Gastroesophageal sphincter (tissue), 4 donors: ENCODE measurements at places on chromosomes 5 and 9.

DNA sequence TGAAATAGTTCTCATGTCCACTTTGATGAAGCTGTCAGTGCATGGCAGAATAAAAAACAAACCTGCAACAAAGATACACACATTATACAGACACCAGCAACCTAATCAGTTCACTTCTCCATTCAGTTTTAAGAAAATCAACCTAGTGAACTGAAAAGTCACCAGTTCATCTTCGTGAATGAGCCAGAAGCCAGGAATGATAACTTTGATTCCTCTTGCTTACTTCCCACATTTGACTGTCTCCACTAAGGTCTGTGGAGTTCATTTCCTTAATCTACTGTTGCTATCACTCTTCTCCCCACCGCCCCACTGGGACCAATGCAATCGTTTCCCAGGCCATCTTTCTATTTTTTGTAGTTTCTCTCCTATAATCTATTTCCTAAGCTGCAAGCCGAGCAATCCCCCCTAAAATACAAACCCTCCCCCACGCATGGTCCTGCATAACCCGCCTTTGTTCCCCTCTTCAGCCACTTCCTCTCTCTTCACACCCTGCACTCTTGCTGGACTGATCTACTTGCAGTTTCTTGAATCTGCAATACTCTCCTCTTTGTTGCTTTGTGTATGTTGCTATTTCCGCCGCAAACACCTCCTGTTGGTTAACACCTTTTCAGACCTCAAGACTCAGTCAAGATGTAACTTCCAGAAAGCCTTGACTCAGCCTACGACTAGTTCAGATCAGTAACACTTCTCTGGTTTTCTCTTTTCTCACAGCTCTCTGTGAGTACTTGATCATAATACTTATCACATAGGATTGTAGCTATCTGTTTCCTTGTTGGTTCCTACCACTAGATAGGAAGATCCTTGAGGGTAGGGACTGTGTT lies 16.6 kb downstream of the STOM start:
- no peak for ATAC-seq

- no peak for ATAC-seq
These were observed 41.3 kb downstream of the ZNF366 start for GRCh38 chr5:72465601-72466563.

DNA sequence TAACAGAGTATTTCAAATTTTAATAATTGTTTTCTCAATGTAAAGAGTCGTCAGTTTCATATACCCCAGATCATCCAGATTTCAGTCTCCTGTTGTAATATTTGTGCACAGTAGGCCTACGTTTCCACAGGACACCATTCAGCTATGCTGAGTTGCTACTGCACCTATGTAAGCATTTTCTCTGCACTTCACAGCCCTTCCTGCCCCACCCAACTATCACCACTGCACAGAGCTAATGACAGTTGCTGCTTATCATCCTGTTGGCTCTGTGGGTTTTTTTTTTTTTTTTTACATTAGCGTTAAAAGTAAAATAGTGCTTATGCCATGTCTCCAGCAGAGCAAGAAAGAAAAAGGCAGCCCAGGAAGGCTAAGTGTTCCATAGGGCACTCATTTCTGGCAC lies 5.9 kb upstream of the PRKACG start:
- ATAC-seq = no peak

DNA sequence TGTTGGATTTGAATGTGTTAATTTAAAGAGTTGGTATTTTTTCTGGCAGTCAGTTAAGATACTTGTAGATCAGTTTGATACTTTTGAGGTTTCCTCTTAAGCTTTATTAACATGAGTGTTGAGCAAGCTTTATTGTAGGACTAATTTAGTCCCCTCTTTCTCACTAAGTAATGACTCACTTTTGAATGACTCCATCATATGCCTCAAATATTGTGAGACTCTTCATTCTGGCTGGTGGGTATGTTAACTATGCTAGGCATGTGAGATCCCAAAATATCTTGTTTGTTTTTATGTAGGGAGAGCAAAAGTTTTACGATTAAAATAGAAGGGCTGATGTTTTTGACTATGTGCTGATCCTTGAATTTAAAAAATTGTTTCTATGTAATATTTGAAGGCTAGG lies 355.7 kb downstream of the IZUMO3 start:
- ATAC-seq = no peak

DNA sequence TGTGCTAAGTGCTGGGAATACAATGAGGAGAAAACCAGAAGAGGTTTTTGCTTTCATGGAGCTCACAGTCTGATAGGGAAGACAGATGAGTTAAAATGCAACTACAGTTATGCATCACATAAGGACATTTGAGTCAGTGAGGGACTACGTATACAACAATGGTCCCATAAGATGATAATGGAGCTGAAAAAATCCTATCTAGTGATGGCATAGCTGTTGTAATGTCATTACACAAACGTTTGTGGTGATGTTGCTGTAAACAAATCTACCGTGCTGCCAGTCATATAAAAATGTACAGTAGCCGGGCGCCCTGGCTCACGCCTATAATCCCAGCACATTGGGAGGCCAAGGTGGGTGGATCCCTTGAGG lies 110.1 kb upstream of the RAD23B start:
- ATAC-seq = no peak

GRCh38 chr5:137040641-137041340 lies 458.3 kb downstream of the SPOCK1 start:
- ATAC-seq = no peak

- no peak for ATAC-seq
These were observed 535.2 kb downstream of the IRX1 start for GRCh38 chr5:4130819-4131218.

DNA sequence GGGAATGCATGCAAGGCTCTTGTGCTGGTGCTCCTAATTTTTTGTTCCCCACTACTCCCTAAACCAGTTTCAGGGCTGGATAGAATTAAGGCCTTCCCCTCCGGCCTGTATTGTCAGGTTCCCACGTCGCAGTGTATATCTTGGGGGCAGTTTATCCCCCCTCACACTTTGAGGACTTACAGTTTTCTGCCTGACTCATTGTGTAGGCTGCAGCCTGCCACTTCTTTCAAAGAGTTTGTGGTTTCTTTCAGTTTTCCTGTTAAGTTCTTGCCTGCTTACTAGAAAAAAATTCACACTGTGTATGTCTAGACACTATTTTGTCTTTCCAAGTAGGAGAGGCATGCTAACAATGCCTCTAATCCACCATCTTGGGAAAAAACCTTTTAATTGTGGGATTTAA lies 28.4 kb upstream of the BTNL3 start:
- no peak for ATAC-seq

DNA sequence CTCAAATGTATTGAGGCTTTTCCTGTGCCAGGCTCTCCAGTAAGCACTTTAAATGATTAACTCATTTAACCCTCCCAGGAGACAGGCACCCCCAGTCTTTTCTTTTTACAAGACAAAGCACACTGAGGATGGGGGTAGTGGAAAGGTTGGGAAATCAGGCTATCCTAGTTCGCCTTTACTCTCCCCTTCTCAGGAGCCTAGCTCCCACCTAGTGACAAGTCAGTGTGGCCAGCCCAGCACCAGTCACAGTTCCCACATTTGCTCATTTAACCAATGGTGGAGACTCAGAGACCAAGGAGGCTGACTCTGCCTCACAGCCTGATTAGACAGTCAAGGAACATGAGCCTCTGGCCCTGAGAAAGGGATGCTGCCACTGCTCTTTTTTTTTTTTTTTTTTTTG lies 3.5 kb downstream of the ALDH7A1 start:
- ATAC-seq = no peak

DNA sequence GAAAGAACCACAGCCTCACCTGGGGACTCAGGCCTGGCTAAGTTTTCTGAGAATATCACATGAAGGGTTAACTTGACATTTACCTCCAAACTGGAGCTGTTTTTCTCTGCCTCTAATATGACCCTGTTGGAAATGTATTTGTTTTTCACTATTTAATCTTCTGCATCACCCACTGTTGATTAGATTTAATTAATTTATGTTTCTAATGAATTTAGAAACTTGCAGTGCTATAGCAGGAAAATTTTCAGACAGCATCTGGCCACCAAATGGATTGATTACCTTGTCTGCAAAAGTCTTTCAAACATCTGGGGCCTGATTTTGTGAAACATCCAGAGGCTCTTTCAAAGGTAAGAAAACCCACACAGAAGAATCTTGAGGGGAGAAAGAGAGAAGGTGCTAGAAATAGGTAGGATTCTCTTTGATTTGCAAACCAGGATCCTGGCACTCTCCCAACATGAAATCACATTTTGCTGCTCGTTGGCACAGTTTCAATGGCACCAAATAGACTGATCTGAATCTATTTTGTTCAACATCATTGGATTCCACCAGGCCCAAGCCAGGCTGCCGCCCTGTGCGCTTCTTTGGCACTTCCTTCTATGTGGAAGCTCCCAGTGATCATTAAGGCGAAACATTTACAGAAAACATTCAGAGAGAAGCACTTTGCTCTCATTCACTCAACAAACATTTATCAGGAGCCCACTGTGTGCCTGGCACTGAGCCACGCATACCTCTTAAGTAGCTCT lies 157.3 kb downstream of the PPP2R2B start:
- ATAC-seq = no peak

DNA sequence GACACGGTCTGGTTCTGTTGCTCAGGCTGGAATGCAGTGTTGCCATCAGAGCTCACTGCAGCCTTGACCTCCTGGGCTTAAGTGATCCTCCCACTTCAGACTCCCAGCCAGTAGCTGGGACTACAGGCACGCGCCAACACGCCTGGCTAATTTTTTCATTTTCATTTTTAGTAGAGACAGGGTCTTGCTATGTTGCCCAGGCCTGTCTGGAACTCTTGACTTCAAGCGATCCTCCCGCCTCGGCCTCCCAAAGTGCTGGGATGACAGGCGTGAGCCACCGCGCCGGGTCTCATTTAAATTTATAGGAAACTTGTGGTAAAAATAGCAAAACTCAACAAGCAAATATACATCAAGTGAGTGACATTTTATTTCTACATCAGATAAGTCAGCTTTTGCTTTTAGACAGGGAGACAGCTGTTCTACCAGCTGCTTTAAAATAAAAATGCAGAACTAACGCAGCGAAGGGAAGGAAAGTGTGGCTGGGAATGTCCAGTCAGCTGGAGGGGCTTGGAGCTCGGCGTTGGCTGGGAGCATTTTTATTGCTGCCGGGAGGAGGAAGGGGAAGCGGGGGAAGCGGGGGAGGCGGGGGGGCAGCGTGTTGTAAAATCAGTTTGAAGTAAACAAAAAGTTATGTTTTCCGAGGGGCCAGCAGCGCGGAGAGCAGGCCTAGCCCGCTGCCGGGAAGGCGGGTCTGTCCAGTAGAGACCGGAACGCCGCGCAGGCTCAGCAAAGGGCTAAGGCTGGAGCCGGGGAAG lies 707 bp upstream of the ZFYVE16 start:
- peak; percentile 73 for ATAC-seq

DNA sequence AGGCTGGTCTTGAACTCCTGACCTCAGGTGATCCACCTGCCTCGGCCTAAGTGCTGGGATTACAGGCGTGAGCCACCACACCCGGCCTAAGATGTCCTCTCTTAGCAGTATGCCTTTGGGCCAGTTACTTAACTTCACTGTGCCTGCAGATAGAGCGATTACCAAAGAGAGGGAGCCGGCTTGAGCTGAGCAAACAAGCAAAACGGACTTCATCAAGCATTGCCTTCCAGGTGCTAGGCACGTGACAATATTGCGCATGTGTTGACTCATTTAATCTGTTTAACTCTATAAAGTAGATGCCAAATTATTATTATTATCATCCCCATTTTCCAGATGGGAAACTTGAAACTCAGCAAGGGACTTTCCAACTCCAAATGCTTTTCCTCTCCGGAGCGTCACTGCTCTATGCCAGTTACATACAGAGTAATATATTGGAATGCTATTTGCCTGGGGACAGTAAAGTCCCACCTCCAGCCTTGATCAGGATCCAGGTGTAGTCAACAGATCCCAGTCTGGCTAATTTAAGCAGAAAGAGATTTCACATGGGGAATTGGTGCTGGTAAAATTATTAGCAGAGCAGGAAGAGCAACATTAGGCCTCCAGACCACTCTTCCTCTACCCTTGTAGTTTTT lies 5.6 kb upstream of the C9orf152 start:
- no peak for ATAC-seq

DNA sequence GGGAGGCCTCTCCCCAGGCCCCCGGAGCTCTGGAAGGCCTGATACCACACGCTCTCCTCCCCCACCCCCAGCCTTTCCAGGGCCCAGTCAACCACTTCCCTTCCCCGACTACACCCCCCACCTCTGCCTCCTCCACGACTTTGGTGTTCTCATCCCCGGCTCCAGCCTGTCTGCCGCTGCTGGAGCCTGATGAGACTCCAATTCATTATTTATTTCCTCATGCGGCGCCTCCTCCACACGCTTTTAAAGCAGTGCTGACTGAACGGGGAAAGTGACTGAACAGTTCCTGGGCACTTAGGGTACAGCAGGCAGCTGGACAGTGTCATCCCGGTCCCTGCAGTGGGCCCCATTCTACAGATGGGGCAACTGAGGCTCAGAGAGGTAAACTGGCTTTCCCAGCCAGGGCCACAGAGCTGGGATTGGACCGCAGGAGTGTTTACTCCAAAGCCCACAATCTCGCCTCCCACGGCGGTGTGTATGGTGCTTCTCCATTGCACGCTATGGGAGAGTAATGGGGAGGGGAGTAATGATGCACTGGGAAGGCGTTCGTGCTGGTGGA lies 15.9 kb upstream of the RPL26L1 start:
- ATAC-seq = peak; percentile 61

GRCh38 chr5:135030123-135030955 lies 3.7 kb downstream of the PITX1 start:
- no peak for ATAC-seq

DNA sequence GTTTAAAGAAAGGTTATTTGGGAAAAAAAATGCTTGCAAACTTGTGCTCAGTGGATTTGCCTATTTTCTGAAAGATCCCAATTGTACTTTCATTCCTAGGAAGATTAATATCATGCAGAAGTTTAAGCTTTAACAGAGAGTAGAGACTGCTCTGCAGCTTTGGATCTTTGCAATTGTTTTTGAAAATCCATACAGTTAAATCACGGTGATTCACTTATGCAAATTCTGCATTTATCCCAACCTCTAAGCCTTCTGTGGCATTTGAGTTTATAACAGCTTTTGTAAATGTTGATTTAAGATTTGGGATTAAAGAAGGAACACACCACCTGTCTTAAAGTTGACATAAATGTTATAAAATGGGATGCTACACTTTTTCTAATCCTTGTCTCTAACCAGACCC lies 134.4 kb downstream of the EBF1 start:
- no peak for ATAC-seq

GRCh38 chr9:115524453-115525059 lies 406.6 kb upstream of the TNC start:
- peak; percentile 43 for ATAC-seq

GRCh38 chr5:147464211-147464610 lies 45.7 kb downstream of the DPYSL3 start:
- ATAC-seq = no peak

GRCh38 chr5:80093796-80094195 lies 58.6 kb downstream of the THBS4 start:
- no peak for ATAC-seq

- ATAC-seq = no peak
These were observed 448.2 kb downstream of the GADD45G start for GRCh38 chr9:90053027-90053426.
